ENCODE measurements at places on chromosomes 6 and 20. TPM values are rescaled to one million over a fixed set of nuclear protein-coding genes. Genes with fewer than 3 reads are reported as not detected.

The PRICKLE4 gene
- 0.61 TPM for total RNA-seq

The SALL4 gene
- total RNA-seq = 1.3 TPM

The NKX2-2 gene
- not detected for total RNA-seq

The TPX2 gene
- 110 TPM for total RNA-seq
